ENCODE measurements at places on chromosomes 2 and 18.

DNA sequence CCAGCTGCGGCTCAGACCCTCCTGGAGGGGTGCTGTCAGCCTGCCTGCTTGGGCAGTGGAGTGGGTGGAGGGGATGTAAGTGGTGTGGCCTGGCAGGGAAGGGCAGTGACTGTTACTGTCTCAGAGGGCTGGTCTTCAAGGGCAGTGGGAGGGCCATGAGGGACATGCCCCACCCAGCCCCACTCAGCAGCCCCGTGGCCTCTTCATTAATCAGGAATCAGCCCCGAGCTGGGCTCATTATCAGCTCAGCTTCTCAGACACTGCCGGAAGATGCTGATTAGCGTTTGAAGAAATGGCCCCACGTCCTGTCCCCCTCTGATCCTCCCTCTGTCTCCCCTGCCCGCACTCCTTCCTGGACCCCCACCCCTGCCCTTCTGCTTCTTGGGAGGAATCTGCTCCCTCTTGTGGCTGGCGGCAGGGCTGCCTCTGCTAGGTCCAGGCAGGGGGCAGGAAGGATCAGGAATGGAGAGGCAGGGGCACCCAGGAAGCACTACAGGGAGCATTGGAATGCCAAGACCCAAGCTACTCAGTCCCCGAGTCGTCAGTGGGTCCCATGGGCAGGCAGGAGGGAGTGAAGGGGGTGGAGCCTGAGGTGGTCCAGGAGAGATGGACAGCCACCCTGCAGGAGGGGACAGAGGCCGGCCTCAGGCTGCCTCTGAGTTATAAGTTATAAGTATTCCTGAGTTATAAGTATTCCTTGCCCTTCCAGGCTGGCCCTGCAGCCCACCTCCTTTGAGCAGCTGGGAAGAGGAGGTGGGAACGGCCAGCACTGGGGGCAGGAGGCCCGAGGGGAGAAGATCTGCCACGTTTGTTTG is 7.0 kb downstream of the ASIC4 start:
- peak; percentile 94 for DNase-seq

- no peak for DNase-seq
Observed at GRCh38 chr2:148880636-148881035, 5.6 kb downstream of the KIF5C start.

GRCh38 chr2:21467910-21468309 is 344.1 kb downstream of the TDRD15 start:
- no peak for DNase-seq

DNA sequence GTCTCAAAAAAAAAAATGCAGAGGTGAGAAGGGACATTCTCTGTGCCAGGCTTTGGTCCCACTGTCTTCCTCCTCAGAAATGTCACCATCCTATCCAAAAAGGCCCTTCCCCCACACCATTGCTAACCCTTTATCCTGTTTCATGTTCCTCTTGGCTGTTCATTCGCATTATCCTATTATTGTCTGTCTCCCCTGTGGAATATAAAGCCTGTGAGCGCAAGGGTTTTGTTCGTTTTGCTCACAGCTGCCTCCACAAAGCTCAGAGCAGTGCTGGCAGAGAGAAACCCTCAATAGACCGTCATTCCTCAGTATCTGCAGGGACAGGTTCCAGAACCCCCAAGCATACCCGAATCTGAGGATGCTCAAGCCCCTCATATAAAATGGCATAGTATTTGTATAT is 91.8 kb downstream of the LOXHD1 start:
- no peak for DNase-seq

DNA sequence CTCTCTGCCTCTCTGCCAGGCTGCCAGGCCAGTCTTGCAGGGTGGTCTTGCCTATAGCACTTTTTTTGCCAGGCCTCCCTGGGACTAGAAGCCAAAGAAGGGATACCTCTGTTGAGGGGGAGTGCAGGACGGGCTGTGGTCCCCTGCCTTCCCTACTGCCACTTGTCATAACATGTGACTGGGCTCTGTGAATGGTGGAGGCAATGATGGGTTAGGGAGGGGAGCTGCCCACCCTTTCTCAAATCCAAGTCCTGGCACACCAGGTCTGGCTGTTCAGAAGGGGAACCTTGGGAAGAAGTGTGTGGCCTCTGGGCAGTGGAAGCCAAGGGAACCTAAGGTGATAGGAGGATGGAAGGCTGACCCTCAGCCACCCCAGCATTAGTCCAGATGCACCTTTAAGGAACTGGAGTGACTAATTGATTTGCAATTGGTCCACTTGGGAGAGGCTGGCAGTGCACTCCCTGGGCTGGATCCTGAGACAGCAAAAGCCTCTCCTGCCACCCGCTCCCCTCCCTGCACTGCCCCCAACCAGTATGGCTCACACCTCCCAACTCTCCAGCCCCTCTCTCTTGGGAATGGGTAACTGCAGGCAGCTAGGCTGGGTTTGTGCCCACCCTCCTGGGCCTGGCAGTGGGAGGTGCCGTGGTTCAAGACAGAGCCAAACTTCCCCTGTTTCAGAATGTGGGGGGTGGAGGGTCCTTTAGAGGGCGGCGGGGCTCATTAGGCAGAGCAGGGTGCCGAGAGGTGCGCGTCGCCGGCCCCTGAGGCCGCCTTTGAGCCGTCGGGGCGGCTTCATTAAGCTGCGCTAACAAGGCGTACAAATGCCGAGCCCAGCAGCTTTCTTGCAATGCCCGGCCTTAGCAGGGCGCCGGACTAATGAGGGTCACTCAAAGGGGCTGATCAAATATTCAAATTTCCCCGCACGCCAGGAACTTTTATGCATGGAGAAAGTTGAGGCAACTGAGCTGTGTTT is 4.5 kb upstream of the SIX3 start:
- no peak for DNase-seq

DNA sequence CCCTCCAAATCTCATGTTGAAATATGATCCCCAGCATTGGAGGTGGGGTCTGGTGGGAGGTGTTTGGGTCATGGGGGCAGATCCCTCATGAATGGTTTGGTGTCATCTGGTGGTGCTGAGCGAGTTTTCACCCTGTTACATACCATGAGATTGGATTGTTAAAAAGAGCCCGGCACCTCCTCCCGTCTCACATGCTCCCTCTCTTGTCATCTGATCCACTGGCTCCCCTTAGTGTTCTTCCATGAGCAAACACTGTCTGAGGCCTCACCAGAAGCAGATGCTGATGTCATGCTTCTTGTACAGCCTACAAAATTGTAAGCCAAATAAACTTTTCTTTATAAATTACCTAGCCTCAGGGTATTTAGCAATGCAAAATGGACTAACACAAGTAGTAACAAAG is 405.0 kb upstream of the SLC39A10 start:
- DNase-seq = no peak

DNA sequence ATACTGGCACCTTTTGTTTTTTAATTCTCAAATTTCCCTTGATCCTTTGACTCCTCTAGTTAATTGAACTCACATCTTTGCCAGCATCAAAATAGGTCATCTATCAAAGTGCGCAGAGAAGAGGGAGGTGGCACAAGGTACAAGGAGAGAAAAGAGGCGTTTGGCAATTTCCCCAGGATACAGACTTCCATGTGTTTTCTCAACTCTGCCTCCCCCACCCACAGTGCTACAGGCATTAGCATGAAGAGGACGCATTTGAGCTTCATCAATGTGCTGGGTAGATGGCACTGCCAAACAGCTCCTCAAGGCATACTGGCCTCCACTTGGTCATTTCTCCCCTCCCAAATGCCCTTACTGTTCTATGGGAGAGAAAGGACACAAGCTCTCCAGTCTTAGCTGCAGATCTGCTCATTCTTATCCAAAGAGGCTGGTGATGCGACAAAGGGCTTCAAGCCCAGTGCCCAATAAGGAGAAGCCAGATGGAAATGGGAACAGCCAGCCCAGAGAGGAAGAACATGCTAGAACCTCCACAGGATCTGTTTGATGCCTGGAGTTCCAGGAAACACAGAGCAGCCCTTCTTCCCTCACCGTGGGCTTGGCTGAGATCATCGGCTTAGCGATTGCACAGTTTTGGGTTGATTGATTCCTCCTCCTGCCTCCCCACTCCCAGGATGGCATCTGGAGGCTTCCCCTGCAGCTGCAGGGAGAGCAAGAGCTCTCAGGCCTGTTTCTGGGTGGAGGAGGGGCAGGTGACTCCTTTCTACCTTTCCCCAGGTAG is 144.7 kb upstream of the SMAD2 start:
- DNase-seq = no peak

DNA sequence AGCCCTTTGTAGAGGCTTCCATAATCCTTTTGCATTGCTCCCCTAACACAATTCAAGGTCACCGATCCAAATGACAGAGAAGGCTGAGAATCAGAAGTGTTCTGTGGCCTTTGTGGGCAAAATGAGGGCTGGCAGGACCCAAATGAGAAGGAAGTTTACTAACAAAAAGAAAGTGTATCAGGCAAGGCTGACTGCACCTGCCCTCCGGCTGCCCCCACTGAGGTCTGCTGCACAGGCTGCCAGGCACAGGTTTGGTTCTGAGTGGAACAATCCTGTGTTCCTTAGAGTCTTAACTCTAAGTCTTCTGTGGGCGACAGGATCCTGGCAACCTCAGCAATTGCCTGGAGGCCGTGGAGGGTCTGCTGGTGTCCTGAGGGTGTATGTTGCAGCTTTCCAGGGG is 568.5 kb downstream of the CMPK2 start:
- no peak for DNase-seq

DNA sequence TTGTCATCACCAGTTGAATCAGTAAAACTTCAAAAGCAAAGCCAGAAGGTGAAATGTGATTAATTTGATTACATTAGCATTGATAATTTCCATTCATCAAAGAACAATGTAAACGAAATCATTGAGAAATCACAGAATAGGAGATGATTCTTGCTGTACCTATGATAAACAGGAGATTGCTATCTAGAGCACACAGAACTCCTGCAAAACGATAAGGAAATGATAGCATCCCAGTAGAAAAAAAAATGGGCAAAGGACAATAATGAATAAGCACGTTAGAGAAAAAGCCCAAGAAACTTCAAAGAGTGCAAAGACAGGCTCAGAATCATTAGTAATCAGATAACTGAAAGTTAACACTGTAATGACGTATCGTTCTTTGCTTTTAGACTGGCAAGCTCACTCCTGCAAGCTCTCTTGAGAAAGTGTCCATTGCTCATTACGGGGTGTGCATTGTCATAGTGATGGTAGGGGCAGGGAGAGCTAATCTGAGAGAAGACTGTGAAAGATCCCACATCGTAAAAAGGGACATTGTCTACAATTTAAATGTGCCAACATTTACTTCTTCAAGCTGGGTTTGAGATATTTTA is 143.6 kb downstream of the SPP2 start:
- no peak for DNase-seq

DNA sequence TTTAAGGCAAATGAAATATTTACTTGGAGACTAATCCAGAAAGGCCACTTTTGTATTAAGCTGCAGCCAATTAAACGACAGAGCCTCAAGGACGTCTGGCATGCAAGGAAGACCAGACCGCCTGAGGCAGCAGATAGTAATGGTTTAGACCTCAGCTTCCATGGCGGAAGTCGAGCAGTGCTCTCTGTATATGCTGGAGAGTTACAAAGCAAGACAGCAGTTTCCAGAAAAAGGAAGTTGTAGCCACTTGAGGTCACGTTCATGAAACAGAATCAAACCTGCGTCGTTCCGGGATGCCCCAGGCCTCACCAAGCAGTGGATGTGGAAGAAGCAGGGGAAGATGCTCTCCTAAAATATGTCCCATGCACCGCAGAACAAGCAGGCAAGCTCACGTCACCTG is 142.0 kb downstream of the PTGR3 start:
- no peak for DNase-seq

DNA sequence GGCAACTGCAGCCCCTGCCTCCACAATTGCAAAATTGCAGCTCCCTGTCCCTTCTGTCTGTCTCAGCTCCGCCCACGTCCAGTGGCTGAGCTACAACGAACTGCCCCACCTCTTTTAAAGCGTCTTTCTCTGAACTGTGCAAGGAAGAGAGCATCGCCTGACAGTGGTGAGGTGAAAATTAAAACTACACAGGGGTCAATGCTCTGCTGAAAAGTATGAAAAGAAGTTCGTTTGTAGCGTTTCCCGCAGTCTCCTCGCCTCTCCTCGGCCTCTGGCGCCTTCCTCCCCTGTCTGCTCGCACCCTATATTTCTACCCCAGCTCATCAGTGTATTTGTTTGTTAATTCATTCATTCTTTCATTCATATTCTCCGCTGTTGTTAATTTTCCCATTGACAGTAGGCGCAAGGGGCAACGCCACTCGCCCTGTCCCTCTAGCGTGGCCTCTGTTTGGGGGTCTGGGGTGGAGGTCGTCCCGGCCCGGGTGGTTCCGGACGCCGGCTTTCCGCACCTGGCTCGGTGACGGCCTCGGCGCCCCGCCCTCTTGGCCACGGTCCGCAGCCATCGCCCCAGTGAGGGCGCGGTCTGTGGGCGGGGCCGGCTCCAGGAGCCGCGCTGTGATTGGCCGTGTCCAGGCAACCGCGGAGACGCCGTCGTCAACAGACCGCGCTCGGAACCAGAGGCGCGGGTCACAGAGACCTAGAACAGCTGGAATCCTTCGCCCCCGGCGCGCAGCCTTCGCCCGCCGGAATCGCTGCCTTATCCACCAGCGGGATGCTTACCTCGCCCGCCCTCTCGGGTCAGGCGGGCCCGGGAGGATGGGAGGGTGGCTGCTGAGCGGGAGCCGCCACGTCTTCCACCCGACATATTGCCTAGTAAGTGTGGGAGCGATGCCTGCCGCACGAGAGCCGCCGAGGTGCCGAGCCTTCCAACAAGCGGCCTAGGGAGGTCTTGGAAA is at the start of gene VWA3B:
Gene VWA3B (plus strand): TSS at position 677 of the 956 bp plus-strand sequence. CDS start 5,926 bp downstream, outside the sequence.
- peak; percentile 61 for DNase-seq

GRCh38 chr2:196607073-196607472 is 32.4 kb upstream of the CCDC150 start:
- DNase-seq = peak; percentile 55

- peak; percentile 26 for DNase-seq
Observed at GRCh38 chr2:172096626-172097547, 5.8 kb downstream of the DLX2 start.

DNA sequence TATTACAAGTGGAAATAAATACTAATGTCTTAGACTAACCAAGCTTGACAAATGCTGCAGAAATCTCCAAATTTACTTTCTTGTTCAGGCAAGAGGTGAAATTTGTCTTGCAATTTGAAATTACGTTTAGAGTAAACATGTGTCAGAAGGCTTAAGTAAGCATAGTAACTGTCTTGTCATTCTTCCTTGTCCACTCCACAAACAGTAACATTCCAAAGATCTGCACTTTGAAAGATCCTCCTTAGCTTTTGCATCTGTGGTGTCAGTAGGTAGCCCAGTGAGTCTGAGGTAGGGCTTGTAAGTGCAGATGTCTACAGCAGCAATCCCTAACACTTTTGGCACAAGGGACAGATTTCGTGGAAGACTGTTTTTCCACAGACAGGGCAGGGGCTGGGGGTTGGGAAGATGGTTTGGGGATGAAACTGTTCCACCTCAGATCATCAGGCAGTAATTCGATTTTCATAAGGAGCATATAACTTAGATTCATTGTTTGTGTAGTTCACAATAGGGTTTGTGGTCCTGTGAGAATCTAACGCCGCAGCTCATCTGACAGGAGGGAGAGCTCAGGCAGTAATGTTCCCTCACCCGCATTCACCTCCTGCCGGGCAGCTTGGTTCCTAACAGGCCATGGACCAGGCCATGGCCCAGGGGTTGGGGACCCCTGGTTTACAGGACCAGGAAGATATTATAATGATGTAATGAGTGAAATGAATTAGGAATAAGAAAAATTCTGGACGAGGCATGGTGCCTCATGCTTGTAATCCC is 18.6 kb downstream of the RASGRP3 start:
- no peak for DNase-seq

All from erythroblast (primary cell).